Epithelial cell of esophagus (primary cell): ENCODE measurements at places on chromosomes 3 and 15.

DNA sequence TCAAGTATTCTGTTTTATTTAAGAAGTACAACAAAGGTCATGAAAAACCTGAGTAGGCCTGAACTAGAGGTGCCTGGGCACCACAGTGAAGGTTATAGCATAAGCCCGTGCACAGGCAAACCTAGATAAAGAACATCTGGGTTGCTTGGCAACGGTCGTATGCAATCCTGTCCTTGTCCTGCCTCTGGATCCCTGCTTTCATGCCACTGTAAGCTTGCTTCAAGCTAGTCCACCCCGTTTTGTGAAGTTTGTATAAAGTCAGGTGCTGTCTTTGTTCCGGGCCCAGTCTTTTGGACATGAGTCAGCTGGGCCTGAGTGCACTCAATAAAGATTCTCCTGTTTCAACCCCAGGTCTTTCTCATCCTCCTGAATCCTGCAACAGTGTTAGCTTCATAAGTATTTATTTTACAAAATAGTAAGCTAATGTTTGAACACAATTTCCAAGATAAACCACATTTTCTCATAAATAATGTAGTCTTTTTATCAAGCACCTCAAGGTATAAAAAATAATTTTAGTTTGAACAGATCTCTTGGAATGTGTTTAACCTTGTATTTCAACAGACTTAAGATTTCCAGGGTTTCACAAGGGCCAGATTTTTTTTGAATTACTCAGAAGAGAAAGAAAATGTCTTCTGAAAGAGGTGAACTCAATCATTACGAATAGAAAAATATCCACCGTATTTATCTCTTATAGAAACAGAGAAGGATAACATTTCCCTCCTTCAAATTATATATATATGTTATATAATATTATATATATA is 14.3 kb upstream of the SLC9C1 start:
- DNase-seq, result peak; percentile 83

DNA sequence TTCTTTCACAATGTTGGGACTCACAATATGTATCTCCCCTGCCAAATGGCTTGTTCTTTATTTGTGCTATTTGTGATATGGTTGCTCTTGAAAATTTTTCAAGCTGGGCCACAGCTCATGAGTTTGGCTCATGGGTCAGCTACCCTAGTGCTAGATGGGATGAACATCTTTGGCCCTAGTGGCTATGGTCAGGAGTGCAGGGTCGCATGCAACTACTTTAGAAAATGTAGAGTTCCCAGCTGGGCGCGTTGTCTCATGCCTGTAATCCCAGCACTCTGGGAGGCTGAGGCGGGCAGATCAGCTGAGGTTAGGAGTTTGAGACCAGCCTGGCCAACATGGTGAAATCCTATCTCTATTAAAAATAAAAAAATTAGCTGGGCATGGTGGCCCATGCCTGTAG is 55.8 kb downstream of the POLR2M start:
- DNase-seq, result no peak

DNA sequence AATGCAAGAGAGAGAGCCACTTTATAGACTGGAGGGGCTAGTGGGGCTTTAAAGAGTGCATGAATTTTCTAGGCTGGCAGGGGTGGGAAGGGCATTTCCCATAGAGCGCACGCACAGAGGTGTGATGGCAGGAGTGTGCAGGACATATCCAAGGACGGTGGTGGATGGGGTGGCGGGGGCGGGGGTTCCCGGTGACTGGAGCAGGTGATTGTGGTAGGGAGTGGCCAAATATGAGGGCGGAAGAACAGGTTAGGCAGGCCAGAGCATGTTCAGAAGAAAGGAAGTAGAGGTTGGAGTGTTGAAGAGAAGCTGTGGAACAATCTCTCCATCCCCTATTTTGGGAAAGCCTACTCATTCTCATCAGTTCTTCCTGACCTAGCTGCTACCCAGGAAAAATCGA is 18.1 kb downstream of the FAM81A start:
- DNase-seq, result peak; percentile 90

DNA sequence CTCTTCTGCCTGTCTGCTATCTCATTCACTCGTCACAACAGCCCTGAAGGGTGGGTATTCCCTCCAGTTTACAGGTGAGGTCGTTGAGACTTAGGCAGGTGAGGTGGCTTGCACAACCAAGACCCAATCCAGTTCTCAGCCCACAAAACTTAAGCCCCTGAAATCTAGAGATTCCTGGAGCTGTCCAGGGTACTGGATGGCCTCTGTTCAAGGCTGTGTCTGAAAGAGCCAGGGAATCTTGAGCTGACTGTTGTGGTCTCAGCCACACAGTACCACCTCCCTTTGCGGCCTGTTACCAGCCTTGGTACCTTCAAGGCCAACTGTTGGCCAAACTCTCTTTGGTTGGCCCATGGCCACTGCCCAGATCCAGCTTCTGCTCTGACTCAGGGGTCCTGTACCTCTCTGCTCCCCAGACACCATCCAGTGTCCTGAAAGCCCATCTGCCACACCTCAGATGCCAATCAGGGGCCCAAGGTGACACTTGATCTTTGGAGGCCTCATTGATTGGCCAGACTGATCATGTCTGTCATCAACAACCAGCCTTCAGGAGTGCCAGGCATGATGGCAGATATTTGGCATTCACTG is 10.9 kb upstream of the FAM107A start:
- DNase-seq, result peak; percentile 46

DNA sequence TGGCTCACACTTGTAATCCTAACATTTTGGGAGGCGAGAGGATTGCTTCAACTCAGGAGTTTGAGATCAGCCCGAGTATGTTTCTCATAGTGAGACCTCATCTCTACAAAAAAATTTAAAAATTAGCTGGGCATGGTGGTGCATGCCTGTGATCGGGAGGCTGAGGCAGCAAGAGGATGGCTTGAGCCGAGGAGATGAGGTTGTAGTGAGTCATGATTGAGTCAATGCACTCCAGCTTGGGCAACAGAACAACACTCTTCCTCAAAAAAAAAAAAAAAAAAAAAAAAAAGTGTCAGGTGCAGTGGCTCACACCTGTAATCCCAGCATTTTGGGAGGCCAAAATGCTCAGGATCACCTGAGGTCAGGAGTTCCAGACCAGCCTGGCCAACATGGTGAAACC is 2.4 kb downstream of the RPL39L start:
- DNase-seq, result peak; percentile 96
